Stimulated activated memory B cell treated with anti-CD40 and anti-IgM and Interleukin-4, amounts not matched to agents 10 μg/mL and 1 μg/mL and 100 μg/mL, for 72 hours (primary cell): ENCODE measurements at places on chromosomes 1 and 21.

- peaks cover 34% of the 10 kb centered on the region for H3K4me1 ChIP-seq
- H3K27ac ChIP-seq, result peak overlapping the region; percentile 80
- no peak for ATAC-seq
- no peaks in the 10 kb centered on the region for H3K36me3 ChIP-seq
- H3K27me3 ChIP-seq, result no peaks in the 10 kb centered on the region
These were observed 332.9 kb downstream of the SRGAP2C start for GRCh38 chr1:121517586-121518230.

GRCh38 chr1:169287280-169287679 is 80.3 kb downstream of the NME7 start:
- peaks cover 50% of the 10 kb centered on the region for H3K36me3 ChIP-seq
- H3K4me1 ChIP-seq, result no peaks in the 10 kb centered on the region
- no peak overlapping the region for H3K27ac ChIP-seq
- no peak overlapping the region for H3K4me3 ChIP-seq

DNA sequence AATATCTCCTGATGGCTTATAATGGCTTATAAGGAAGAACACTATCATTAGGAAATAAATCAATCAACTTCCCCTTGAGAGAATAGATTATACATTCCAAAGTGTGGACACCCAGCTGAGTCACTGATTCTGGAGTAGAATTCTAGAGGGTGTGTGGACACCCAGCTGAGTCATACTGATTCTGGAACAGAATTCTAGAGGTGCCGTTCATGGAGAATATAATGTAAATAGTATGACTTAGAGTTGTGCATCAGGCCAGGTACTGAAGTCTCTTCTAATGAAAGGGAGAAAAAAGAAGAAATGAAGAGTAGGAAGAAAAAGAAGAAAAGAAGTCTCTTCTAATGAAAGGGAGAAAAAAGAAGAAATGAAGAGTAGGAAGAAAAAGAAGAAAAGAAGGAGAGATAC is 2.4 kb upstream of the USP33 start:
- no peak overlapping the region for H3K4me3 ChIP-seq
- H3K27me3 ChIP-seq, result no peaks in the 10 kb centered on the region
- no peak overlapping the region for H3K27ac ChIP-seq
- no peak for ATAC-seq

GRCh38 chr1:227938911-227939790 is 8.6 kb downstream of the WNT9A start:
- no peak overlapping the region for H3K4me3 ChIP-seq
- no peak for ATAC-seq
- no peaks in the 10 kb centered on the region for H3K36me3 ChIP-seq

- H3K4me3 ChIP-seq, result no peak overlapping the region
- peaks cover 34% of the 10 kb centered on the region for H3K4me1 ChIP-seq
- no peaks in the 10 kb centered on the region for H3K36me3 ChIP-seq
- peak; percentile 95 for ATAC-seq
These were observed 351.0 kb upstream of the B3GALT2 start for GRCh38 chr1:193537266-193538002.

- no peak overlapping the region for H3K27ac ChIP-seq
- H3K4me1 ChIP-seq, result no peaks in the 10 kb centered on the region
- H3K4me3 ChIP-seq, result peak overlapping the region; percentile 62
- H3K36me3 ChIP-seq, result no peaks in the 10 kb centered on the region
- ATAC-seq, result no peak
These were observed 697 bp downstream of the PRDM16 start for GRCh38 chr1:3069491-3070308.
